ENCODE measurements at places on chromosomes 5 and 9.
A peak's percentile ranks its signal among the peaks of the same experiment; 100 is the strongest.

GRCh38 chr9:110308633-110309038 lies 29.0 kb downstream of the TXNDC8 start:
- no peak for DNase-seq

GRCh38 chr5:117204404-117204803 lies 629.8 kb upstream of the SEMA6A start:
- DNase-seq: no peak

DNA sequence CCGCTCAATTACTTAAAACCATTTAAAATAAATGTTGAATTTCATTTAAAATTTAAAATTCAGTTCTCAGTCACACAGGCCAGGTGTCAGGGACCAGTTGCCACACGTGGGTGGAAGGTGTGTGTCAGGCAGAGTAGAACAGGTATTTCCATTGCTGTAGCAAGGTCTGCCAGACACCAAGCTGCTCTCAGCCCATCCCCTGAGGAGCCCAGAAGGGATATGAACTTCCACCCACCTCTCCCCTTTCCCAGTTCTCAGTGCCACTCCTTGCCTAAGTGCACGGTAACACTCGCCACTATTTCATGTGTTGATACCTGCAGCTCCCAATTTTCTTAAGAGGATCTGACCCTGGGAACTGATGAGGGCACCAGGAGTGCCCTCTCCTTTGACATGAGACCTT lies 12.7 kb downstream of the SYK start:
- no peak for DNase-seq

GRCh38 chr9:35852876-35853865 lies 17.0 kb downstream of the OR13J1 start:
- DNase-seq: no peak

DNA sequence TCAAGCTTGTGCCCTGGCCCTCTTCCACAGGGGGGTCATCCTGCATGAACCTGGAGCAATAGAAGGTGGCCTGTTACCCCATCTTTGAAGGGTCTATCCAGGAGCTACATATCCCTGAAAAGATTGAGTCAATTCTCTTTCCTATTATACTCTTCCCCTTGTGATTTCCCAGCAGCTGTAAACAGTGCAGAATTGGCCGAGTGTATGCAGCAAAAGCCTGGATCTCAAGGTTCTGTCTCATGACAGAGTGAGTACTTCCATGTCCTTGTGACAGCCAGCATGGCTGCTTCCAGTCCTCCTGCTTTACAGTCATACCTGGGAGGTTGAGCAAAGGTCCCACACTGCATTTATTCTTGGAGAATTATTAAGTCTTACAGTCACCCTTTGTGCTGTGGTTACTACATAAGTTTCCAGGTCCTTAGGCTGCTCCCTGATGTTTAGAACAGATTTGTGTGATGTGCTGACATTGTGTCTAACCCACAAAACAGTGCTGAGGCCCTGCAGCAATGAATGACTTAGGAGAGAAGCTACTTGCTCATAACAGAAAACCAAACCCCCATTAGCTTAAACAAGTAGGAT lies 67.5 kb downstream of the NREP start:
- no peak for DNase-seq

GRCh38 chr5:176447591-176447977 lies 601 bp upstream of the FAF2 start:
- peak; percentile 19 for DNase-seq

DNA sequence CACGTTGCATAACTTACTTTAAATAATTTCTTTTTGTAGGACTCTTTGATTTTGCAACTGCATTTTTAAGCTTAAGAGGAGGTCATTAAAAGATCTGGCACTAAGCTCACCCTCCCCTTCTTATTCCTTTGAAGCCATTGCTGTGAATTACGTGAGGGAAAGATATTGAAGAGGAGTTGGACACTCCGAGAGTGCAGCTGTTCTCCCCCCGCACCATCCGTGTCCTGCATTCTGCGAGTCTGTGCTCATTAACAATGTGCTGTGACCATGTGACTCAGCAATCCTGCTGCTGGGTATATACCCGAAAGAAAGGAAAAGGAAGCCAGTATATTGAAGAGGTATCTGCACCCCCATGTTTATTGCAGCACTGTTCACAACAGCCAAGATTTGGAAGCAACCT lies 40.0 kb downstream of the NXNL2 start:
- no peak for DNase-seq

Measured in stimulated activated CD8-positive, alpha-beta memory T cell treated with anti-CD3 and anti-CD28 coated beads, Interleukin-4, amount 100 ng/mL, for 1 hour (primary cell).